ENCODE measurements at places on chromosomes 11 and 22.

GRCh38 chr11:69013009-69013951, at the start of gene MRGPRF:
Gene MRGPRF, minus strand, starts transcription at chr11:69013246. Its CDS starts 3,345 bp downstream, at chr11:69009901.
- peak within 1 kb of the TSS; percentile 62 for H3K4me3 ChIP-seq
- peaks cover 5% of the 10 kb centered on the region for H3K27me3 ChIP-seq
- peaks cover 30% of the 10 kb centered on the region for H3K4me1 ChIP-seq
- peak; percentile 66 for DNase-seq
- no peaks in the 10 kb centered on the region for H3K36me3 ChIP-seq
- H3K27ac ChIP-seq = no peak within 1 kb of the TSS

GRCh38 chr22:27827604-27828587, 26.3 kb upstream of the MN1 start:
- H3K4me1 ChIP-seq = no peaks in the 10 kb centered on the region
- H3K4me3 ChIP-seq = no peak overlapping the region
- H3K27me3 ChIP-seq = peaks cover 4% of the 10 kb centered on the region
- H3K27ac ChIP-seq = no peak overlapping the region
- no peaks in the 10 kb centered on the region for H3K36me3 ChIP-seq

GRCh38 chr11:61174273-61174672, 13.0 kb upstream of the VPS37C start:
- H3K4me1 ChIP-seq = no peaks in the 10 kb centered on the region
- H3K36me3 ChIP-seq = no peaks in the 10 kb centered on the region
- DNase-seq = no peak

DNA sequence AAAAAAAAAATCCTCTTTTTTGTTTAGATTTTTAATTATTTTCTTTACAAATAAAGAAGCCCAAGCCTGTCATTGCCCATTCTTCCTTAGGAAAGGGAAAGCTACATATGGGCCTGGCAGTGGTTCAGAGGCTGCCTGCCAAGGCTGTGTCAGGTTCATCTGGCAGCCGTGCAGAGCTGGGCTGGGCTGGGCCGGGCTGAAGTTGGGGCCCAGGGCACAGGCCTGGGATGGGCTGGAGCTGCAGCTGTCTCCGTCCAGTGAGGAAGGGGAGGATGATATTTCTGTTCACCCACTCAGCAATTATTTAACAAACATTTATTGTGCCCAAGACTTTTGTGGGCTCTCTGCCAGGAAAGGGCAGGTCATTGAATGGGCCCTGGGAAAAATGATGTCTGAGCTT, 4.6 kb downstream of the PRR5L start:
- H3K4me1 ChIP-seq = no peaks in the 10 kb centered on the region
- DNase-seq = no peak
- no peak overlapping the region for H3K4me3 ChIP-seq
- no peaks in the 10 kb centered on the region for H3K36me3 ChIP-seq
- no peak overlapping the region for H3K27ac ChIP-seq
